AG08396 (cell line): ENCODE measurements at places on chromosomes 13 and 19.
A peak's percentile ranks its signal among the peaks of the same experiment; 100 is the strongest.

DNA sequence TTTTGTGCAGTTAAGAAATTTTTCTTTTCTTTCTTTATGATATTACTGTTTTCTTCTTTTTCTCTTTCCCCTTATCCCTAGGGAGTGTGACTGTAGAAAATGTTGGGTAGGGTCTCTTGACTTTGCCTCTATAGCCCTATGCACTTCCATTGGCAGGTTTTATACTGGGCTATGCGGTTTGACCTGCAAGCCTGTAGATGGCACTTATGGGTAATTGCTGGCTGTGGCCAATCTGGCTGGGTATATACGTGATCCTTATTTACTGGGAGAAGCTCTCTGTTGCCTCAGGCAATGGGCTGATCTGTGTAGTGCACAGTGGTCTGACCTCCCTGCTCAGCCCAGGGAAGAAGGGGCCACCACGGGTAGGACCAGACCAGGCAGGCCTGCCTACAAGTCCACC, 78.8 kb downstream of the RAP2A start:
- DNase-seq: no peak

DNA sequence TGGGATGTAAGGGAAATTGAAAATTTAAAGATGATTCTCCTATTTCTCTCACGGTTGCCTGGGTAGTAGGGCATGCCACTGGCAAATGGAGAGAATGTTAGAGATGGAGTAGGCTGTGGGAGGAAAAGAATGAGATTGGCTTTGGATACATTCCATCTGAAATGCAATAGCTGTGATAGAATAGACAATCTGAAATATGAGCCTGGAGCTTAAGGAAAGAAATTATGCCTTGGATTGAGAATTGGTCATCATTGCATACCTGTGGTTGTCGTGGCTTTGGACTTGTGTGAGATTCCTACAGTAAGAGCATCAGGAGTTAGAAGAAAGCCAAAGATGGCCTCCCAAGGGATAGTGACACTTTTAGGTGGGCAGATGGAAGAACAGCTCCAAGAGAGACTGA, 305.1 kb upstream of the SLC10A2 start:
- DNase-seq: no peak

DNA sequence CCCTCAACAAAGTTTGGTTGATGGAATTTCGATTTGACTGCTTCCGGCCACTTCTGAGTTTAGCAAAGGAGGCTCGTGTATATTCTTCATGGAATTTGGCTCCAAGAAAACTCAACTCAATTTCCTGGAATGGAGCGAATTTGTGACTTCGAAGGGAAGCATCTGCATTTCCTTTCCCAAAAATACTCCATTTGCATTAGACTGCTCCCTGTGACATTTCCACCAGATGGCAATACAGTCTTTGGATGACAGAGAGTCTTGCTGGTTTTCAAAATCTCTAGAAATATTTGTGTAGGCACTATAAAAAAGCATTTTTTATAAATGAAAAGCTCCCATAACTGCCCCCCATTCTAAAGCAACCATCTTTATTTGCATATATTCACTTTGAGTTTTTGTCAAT, 4.1 kb downstream of the C1QTNF9 start:
- peak; percentile 42 for DNase-seq

DNA sequence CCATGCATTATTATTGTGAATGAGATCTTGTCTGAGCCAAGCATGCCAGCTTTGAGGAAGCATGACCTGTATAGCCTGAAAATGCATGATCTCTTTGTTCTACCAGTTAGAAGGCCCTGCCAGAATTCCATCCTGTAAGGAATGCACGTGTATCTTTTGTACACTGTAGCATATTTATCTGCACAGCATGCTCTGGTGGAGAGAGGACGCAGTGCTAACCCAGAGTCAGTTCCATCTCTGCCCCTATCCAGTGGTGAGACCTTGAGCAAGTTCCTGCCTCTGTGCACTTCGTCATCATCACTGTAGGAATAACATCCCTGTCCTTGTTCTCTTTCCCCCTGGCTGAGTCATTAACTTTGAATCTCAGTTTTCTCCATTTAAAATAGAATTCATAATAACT, 233.8 kb downstream of the SLC7A1 start:
- no peak for DNase-seq

- no peak for DNase-seq
These were observed 274.1 kb upstream of the HTR2A start for GRCh38 chr13:47170971-47171370.

GRCh38 chr13:107076801-107077200, 508.9 kb upstream of the ARGLU1 start:
- DNase-seq: no peak

DNA sequence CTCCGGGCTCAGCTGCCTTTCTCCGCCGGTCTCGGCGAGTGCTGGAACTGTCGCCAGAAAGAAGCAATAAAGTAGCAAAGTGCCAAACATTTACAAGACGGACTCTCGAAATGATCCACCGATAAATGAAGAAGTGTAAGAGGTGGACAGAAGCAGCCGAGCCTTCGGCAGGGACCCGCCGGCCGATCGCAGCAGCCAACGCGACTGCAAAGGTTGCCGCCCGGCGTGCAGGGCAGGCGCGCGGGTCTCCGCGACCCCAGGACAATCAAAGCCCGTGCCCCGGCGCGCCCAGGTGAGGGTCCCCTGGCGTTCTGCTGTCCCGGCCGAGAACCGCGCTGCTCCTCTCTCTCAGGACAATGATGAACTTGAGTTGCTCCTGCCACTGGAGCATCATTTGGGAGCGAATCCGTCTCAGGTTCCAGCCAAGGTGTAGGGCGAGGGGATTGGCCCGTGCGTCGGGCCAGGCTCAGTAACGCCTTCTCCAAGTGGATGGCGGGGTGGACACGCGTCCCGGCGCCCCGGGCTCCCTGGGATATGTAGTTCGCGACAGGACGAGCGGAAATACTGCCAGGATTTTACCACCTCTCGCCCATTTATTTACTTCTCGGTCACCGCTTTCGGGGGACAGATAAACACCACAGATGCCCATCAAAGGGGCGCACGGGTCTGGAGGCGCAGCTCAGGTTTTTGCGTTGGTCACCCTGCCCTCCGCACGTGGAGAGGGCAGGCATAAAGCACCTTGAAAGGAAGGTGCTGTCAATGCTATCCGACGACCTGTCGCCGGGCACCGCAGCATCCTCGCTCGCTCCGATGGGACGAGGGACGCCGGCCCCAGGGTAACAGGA, at the start of the genes BIVM and POGLUT2:
BIVM (plus strand) TSS at position 539 of the 845 bp plus-strand sequence. CDS start 8,149 bp downstream, outside the sequence.
POGLUT2 (minus strand) TSS at position 396 of the 845 bp plus-strand sequence; CDS start at position 90, 306 bp downstream.
- DNase-seq: peak; percentile 98

DNA sequence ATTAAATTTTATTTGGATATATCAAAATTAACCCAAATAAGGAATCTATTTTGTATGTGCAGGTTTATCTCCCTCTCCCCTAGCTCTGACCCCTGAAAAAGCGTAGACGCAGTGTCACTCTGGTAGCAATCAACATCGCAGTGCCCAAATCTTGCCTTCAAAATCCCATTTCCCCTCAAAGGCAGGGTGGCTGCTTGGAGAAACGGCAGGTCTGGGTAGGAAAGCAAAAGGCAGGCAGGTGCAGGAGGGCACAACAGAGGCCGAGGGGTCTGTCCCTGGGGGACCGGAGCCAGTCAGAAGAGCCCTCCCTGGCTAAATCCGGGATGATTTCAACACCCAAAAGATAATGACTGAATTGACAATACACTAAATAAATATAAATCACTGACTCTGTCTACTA, 41.9 kb downstream of the NAXD start:
- DNase-seq: no peak

- no peak for DNase-seq
These were observed 839 bp downstream of the ESD start for GRCh38 chr13:46796129-46796514.

GRCh38 chr19:17170538-17171297, 44.4 kb upstream of the USE1 start:
- DNase-seq: no peak
